ENCODE measurements at places on chromosomes 5 and 9.
A peak's percentile ranks its signal among the peaks of the same experiment; 100 is the strongest.

GRCh38 chr5:177478711-177479646 lies 5.5 kb upstream of the DBN1 start:
- DNase-seq, result peak; percentile 66

DNA sequence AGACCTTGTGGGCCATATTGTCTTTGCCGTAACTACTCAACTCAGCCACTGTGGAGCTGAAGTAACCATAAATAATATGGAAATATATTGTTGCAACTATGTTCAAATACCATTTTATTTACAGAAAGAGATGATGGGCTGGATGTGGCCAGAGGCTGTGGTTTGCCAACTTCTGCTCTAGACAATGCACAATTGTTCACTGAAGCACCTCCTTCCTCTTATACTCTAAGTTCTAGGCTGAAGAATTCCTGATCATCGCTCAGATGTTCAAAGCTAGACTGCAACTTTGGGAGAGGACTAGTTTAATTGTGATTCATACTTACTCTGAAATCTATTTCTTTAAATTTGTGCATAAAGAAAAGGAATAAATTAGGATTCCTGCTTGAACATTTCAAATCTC lies 245.0 kb downstream of the TAF11L14 start:
- no peak for DNase-seq

DNA sequence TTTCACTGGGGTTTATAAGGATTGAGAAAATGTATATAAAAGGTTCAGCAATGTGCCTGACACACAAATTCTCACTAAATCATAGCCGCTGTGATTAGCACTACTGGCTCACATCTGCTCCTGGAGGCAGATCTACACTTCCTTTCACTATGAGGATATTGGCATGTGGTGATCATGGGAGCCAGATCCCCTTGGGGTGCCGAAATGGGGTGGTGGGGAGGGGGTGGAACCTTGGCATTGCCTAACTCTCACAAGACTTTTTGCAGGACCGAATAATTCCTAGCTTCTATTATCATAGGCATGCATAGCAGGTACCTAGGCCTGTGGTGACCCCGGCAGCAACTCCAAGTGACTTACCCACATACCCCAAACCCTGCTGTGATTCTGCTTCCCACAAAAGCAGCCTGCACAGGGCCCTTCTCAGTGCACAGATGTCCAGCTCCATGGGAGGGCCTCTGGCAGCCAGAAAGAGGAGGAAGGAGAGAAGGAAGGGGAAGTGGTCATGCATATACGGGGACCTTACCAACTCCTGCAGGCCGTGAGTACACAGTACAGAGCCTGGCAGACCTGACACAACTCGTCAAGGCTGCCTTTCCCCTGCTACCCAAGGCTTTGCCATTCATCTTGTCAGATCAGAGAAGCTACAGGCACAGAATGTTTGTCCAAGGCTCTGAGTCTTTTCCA lies 61.3 kb upstream of the IQGAP2 start:
- no peak for DNase-seq

GRCh38 chr9:79970146-79970425 lies 398.3 kb downstream of the TLE4 start:
- no peak for DNase-seq

GRCh38 chr5:34488984-34489383 lies 167.1 kb upstream of the RAI14 start:
- no peak for DNase-seq

DNA sequence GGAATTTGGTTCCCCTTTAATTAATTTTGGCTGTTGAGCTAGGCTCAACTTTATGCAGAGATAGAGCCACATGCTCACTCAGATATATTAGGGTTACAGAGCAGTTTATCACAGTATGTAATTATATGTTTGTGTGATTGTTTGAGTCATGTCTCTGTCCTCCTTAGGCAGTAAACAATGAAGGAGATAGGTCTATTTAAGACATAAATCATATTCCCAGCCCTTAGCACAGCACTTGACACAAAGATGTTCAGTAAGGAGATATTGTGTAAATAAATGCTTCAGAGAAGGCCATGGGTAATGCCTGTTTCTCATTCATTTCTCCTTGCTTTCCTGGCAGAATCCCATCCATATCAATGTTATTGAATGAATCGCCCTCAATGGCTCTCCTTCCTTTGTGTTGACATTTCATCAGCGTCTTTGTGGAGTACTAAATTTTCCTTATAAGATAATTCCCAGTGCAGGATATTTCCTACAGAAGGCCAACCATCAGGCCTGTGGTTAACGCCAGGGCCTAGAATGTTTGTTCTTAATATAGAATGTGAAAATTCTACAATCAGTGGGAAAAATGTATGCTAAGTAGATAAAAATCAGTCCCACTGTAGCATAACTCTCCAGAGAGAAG lies 408.0 kb downstream of the EBF1 start:
- DNase-seq, result no peak

DNA sequence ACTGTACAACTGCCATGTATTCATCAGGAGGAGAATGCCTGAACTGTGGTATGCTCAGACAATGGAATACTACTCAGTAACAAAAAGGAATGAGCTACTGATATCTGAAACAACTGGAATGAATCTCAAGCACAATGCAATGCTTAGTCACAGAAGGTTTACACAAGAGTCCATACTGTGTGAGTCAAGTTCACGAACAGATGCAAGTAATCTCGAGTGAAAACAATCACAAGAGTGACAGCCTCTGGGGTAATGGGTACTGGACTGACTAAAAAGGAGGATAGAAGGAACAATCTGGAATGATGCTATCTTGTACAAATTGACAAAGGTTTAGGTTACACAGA lies 19.5 kb upstream of the GOLGA1 start:
- no peak for DNase-seq

GRCh38 chr5:132417010-132417439 lies 47.5 kb downstream of the SLC22A5 start:
- DNase-seq, result no peak

- no peak for DNase-seq
These were observed 144.2 kb downstream of the GADD45G start for GRCh38 chr9:89748831-89749499.

GRCh38 chr5:107831612-107832395 lies 161.1 kb upstream of the EFNA5 start:
- no peak for DNase-seq

GRCh38 chr5:148808864-148809642 lies 17.4 kb upstream of the ADRB2 start:
- no peak for DNase-seq

All from activated T-cell treated with anti-CD3 and anti-CD28 coated beads, Interleukin-2, amount 50 U/mL, for 48 hours (primary cell).